ENCODE measurements at places on chromosomes 6 and 20.

- DNase-seq = no peak
Measured at GRCh38 chr6:37177077-37177934, 7.4 kb downstream of the PIM1 start.

- no peak for DNase-seq
Measured at GRCh38 chr20:45467861-45468260, 1.7 kb upstream of the WFDC2 start.

DNA sequence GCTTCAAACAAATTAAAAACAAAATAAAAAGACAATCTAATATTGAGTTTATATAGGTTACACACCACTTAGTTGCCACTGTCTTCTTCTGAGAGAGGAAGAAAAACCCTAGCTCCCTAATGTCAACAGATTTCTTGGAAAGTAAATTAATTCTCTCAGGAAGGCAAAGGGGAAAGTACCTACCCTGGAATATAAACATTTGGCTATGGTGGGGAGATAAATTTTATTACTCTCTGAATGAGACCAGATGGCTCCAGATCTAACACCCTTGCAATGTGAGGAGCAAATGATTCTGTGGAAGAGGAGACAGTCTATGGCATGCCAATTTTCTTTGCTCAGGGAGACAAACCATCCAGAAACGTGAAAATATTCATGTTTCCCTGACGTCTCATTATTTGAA, 4.3 kb upstream of the IL20RA start:
- no peak for DNase-seq

GRCh38 chr6:43454290-43454695, 1.1 kb downstream of the DLK2 start:
- no peak for DNase-seq

DNA sequence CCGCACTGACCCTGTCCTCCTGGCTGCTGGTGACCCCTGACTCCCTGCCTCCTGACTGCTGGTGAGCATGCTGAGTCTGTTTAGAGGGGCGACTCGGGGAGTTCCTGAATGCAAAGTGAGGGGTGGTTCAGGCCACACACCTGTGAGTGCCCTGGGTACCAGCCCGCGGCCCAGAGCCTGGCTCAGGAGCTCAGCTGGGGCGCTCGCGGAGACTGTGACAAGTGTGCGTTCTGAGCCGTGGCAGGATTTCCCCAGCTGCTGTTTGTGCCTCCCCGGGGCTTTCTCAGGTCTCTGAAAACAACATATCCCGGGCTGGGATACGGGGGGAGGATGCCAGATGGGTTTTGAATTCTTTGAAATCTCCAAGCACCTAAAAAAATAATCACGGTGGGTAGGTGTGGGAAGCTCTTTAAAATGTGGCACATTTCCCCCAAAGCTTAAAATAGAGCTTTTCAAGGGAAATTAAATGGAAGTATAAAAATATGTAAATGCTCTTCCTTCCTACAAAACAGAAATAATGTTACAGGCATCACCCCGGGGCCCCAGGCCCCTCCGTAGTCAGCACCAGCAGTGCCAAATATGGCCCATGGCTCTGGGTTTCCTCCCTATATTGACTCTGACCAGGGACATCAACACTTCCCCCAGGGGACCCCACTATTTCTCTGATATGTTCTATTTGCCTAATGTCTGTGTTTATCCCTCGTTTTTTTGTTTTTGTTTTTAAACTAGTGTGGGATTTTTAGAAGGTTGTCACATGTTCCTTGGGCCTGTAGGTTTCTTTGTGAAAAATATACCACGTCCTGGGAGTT, 49.9 kb upstream of the TAGAP start:
- DNase-seq = no peak

GRCh38 chr20:50138479-50139393, 14.8 kb downstream of the PEDS1 start:
- DNase-seq = no peak

- no peak for DNase-seq
Measured at GRCh38 chr6:159151266-159151855, 17.8 kb upstream of the FNDC1 start.

- no peak for DNase-seq
Measured at GRCh38 chr6:110481081-110481480, 4.7 kb upstream of the SLC22A16 start.

DNA sequence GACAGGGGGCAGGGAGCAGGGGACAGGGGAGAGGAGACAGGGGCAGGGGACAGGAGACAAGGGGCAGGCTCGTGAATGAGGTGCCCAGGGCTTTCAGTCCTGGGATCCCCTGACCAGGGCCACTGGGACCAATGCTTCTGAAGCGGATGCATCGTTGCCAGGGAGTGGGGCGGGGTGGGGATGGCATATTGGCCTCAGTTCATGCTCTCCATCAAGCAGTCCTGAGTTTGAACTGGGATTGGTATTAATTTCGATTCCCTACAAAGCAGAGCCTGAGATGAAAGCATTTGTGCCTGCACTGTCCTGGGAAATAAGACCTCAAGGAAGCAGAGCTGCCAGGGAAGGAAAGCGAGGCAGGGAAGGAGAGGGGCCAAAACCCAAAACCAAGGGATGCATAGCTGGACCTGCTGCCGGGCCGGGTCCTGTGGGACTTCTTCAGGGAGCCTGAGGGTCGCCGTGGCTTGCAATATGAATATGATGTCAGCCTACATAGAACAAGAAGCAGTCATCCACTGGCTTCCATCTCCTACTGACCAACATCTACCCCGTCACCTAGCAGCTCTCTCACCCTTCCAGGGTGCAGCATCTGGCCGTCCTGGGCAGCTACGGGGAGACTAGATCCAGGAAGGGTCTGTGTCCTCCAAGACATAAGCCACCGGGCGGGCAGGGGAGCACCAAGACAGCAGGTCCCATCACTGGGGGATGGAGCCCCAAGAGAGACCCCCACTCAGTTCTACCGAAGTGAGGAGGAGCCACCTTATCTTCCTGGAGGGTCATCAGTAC, 233.3 kb downstream of the SYNDIG1 start:
- no peak for DNase-seq

- no peak for DNase-seq
Measured at GRCh38 chr20:39592371-39592770, 630.2 kb downstream of the DHX35 start.

- peak; percentile 5 for DNase-seq
Measured at GRCh38 chr6:64838726-64839125, 868.3 kb downstream of the EYS start.

GRCh38 chr6:104943781-104944180, 13.1 kb upstream of the LIN28B start:
- DNase-seq = no peak

- no peak for DNase-seq
Measured at GRCh38 chr6:123089226-123089625, 93.2 kb downstream of the CLVS2 start.

DNA sequence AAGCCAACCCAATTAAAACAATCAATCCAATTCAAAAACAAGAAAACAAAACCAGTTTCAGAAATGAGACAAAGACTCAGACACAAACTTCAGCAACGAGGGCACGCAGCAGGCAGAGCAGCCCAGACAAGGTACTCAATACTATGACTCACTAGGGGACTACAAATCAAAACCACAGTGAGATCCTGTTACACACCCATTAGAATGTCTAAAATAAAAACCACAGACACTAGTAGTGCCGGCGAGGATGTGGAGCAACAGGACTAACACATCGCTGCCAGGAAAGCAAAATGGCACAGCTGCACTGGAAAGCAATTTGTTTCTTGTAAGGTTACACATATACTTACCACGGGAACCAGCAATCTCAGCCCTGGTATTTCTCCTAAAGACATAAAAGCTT, 28.4 kb upstream of the MAS1L start:
- DNase-seq = peak; percentile 40

- no peak for DNase-seq
Measured at GRCh38 chr20:20690676-20691476, 21.6 kb downstream of the RALGAPA2 start.

DNA sequence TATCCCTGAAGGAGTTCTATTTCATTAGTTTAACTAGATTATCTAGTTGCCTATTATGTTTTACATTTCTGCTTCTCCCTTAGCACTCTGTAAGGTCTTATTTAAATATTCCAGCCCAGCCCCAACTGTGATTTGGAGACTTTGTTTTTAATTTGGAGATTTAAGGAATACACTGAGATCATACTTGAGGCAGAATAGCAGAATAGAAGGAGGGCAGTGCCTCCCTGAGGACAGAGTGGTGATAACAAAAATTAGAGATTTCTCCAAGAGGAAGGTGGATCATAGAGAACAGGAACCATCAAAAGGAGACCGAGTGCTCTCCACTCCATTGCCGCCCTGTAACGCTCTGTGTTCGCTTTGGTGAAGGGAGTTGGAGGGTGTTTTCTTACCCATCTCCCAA, 14.8 kb upstream of the CD164 start:
- no peak for DNase-seq

GRCh38 chr6:114284281-114284680, 58.5 kb downstream of the HS3ST5 start:
- DNase-seq = peak; percentile 35

GRCh38 chr20:52104546-52105441, 86.8 kb downstream of the ZFP64 start:
- no peak for DNase-seq

GRCh38 chr20:31699801-31700728, 22.6 kb downstream of the BCL2L1 start:
- DNase-seq = no peak

GRCh38 chr6:54238396-54238795, 69.8 kb upstream of the TINAG start:
- no peak for DNase-seq

DNA sequence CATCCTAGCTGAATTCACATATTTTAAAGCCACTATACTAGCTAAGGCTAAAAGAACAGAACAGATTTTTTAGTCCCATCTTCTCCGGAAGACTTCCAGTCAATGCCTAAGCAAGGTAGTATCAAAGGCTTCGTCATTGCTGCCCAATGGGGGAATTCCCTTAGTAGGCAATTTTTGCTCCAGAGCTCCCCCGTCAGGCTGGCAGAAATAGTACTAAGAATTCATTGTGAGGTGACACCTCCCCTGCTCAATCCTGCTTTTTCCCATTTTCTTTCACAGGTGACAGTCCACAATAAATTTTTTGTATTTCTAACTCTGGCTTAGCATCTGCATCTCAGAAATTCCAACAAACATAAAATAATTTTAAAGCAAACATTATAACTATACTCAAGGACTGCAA, 52.8 kb upstream of the SRSF6 start:
- no peak for DNase-seq

DNA sequence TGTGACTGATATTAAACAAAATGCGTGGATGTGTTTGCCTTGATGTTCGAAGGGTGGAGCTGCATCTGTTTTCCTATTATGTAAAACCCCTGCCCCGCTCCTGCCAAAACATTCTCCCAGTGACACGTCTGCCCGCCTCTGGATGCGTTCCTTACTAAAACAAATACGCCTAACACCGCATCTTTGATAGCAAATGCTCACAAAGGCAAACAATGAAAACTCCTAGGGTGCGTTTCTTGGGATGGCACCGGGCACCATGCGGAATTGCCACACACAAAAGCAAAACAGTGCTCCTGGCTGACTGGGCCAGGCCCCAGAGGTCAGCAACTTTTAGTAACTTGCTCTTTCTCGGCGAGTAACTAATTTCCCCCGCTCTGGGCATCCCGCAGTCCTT, 9.0 kb upstream of the FOXC1 start:
- DNase-seq = no peak

DNA sequence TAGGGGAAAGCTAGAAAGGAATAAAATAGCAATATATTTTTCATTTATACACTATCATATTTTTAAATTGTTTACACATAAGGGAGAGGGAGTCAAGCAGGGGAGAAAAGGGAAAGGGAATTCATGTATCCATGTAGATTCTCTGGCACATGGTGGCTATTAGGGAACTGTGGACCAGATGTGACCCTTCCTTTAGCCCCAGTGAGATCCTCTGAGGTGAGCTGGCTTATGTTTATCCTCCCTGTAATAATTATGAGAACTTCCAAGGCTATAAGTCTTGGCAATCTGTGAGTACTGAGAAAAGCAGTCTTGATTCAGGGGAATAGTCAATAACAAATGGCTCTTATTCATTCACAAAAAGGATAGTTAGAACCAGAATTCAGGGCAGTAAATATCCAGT, 42.6 kb downstream of the TSBP1 start:
- no peak for DNase-seq

DNA sequence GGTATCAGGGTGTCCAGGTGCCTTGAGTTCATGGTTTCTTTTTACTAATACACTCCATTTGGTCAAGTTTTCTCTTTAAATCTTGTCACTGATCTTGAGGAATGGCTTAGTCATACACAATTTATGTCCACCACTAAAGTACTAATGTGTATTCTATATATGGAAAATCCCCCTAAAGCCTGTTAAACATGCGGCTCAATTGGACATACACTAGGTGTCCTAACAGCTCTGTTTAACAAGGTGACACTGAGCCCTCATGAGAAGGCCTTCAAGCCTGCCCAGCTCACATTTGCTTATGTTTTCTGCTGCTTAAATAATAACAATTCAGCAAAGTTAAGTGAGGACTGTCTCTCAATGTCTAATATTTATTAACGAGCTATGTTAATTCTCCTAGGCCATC, 31.5 kb downstream of the PDE7B start:
- no peak for DNase-seq

GRCh38 chr6:12395898-12396297, 105.7 kb downstream of the EDN1 start:
- DNase-seq = no peak

- DNase-seq = no peak
Measured at GRCh38 chr6:113953346-113953745, 17.6 kb downstream of the HDAC2 start.

DNA sequence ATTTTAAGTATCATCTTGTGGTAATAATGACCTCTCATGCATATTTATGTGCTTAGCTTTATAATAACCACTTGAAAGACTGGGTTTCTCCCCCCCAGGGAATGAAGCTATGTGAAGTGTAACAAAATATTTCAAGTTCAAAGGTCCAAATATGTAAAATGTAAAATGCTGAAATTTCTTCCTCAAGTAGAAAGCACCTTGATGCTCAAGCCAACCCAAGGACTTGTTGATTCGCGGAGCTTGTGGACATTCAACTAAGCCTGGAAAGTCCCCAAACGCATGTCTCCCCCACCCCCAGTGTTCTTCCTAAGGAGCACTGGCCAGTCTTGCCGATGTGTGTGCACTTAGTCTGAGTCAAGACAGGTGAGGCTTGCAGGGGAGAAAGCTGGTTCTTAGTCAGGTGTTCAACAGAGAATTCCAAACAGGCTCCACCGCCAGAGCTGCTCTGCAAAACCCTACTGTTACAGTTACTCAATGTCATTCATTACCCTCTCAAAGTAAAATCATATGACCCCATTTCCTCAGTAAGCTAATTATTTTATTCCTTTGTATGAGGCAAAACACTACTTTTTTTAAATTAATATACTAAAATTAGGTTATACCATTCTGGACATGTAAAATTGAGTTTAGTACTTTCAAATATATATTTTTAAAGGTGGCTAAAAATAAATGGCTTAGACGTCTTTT, 46.9 kb upstream of the QKI start:
- DNase-seq = no peak

- no peak for DNase-seq
Measured at GRCh38 chr20:41173791-41174341, 36.5 kb downstream of the PLCG1 start.
